Pons (tissue), 1 donor: ENCODE measurements at places on chromosomes 5 and 9.

DNA sequence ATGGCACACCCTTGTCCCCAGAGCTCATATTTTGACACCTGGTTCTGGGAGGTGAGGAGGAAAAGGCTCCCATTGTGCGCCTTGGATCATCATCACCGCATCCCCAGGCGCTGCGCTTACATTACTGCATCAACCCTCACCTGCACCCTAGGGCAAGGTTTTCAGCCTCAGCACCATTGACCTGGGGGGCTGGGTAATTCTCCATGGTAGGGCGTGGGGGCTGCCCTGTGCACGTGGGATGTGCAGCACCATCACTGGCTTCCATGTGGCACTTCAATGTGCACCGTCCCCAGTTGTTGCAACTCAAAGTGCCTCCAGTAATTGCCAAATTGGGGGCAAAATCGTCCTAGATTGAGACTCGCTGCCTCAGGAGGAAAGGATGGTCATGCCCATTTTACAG lies 83.6 kb downstream of the NTNG2 start:
- DNase-seq, result no peak

DNA sequence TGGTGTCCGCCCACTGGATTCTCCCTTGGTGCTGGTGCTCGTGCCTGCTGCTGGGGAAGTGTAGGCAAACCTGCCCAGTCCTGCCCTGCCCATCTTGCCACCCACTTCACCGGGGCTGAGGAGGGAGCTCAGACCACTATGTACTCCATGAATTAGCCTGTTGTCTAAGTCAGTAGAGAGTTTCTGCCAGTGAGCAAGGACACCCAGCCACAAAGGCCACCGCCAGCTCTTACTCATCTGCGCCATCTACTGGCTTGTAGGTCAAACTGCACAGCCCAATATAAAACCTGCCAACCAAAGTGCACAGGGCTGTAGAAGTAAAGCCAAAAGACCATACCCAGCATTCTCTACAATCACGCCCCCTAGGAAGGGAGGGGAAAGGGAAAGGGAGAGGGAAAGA lies 102.3 kb downstream of the GLIS3 start:
- peak; percentile 51 for DNase-seq

DNA sequence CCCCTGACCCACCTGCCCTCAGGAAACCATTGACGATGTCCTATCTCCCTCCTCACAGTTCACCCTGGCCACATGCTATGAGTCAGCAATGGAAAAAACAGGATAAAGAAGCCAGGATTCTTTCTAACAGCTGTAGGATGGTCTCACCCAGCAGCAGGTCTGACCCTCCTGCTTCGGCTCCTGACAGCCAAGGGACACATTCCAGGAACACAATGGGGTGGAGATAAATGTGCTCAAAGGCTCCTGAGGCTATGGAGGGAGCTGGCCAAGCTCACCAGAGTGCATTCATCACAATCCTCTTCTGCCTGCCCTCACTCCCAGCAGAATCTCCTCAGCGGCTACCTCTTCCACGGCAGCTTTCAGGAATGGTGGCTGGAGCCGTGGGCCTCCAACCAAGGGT lies 170.3 kb downstream of the PJA2 start:
- DNase-seq, result no peak

DNA sequence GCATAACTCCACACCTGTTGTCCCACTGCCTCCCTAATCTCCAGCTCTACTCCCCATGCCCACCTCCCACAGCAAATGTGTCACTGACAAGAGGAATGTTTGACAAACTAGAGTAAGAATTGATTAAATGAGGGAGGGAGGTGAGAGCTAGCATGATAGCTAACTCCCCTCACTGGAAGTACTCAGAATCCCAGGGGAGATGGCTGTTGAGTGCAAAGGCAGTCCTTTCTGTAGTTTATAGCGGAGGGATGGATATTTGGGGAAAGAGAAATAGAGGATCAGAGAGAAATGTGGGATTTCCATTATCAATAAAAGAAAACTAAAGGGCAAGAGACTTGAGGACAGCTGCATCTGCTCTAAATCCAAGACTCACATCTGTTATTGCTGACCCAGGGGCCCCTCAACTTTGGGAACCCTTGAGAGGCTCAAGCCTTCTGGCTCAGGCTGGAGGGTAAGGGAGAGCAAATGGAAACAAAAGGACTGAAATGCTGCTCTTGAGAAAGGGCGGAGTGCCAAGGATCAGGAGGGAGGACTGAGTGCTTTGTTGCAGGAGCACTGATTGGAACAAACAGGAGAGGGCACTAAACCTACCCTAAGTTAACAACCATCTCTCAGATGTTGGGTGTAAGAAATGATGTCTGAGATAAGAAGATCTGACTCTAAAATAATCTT lies 372.1 kb downstream of the NTRK2 start:
- DNase-seq, result peak; percentile 48

GRCh38 chr5:82405161-82405560 lies 127.0 kb upstream of the RPS23 start:
- no peak for DNase-seq

DNA sequence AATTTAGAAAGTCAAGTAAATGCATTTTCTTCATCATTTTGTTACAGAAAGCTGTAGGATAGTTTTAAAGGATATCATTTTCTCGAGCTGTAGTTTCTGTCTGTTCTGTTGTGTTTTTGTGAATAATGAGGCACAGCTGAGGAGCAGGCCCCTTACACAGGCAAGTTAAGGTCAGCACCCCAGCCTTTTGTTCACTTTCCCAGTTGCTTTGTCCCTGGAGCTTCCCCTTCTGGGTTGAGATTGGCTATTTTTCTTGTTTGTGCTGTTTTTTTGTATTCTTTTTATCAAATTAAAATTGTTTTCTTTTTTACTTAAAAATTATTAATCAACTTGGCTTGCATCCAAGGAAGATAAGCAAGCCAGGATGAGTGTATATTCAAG lies 213.8 kb upstream of the ACTBL2 start:
- DNase-seq, result no peak

DNA sequence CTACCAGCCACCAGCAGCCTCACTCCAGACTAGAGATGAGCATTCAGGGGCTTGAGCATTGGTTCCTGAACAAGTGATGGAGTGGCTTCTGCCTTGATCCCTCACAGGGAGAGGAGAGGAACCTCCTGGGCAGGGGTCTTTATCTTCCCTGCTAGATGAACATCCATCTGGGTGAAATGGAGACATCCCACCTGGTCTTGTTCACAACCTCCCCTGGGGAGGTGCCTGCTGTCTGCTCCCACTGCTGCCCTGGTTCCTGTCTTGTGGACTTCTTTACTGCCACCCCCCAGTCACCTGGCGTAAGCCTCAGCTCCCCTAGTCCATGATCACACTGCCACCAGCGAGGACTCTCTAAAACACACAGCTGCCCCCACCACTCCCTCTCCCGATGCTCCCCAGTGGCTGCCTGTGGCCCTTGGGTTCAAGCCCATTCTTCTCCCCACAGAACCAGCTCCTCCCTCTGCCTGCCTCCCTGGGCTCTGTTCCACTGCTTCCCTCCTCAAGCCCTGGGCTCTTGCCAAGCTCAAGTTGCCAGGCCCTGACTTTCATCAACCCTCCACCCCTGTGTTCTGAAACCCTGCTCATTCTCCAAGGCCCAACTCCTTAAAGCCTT lies 51.5 kb downstream of the COL15A1 start:
- peak; percentile 53 for DNase-seq

DNA sequence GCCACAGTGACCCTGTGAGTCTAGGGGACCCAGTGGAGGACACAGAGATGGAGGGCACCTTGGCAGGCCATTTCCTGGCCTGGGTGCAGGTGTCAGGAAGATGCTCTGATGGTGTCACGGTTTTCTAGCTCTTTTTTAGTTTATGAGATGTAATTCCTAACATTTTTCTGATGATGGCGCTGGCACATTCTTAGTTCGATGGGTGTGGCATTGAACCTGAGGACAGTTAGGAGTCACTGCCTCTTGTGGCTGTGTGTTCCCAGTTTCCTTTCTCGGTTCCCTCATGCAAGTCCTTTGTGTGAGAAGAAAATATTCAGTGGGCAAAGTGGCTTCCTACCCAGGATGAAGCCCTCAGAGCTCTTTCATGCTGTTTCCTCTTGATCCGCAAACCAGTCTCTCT lies 129.4 kb upstream of the ICE1 start:
- no peak for DNase-seq

- DNase-seq, result no peak
These were observed 970.2 kb upstream of the TYRP1 start for GRCh38 chr9:11722957-11723356.

- DNase-seq, result no peak
These were observed 42.1 kb downstream of the SEC61B start for GRCh38 chr9:99264070-99264680.

GRCh38 chr5:9415091-9415490 lies 130.8 kb downstream of the SEMA5A start:
- DNase-seq, result no peak

GRCh38 chr5:67858471-67859031 lies 357.0 kb upstream of the PIK3R1 start:
- no peak for DNase-seq

DNA sequence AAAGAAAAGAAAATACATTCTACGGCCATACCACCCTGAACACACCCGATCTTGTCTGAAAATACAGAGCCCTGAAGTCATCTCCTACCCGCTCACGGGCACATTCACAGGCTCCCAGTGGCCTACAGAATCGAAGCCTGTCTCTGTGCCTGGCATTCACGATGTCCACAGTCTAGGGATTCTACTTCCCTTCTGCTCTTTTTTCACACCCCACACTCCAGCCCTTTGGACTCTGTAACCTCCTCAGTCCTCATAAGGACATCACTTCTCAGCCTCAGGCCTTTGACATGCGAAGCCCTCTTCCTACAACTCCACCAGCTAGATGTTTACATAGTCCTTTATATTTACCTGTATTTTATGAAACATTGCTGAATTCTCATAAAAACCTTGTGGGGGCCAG lies 77.8 kb downstream of the CSNK1A1 start:
- no peak for DNase-seq

- DNase-seq, result no peak
These were observed 7.9 kb downstream of the WWC1 start for GRCh38 chr5:168299372-168299771.

DNA sequence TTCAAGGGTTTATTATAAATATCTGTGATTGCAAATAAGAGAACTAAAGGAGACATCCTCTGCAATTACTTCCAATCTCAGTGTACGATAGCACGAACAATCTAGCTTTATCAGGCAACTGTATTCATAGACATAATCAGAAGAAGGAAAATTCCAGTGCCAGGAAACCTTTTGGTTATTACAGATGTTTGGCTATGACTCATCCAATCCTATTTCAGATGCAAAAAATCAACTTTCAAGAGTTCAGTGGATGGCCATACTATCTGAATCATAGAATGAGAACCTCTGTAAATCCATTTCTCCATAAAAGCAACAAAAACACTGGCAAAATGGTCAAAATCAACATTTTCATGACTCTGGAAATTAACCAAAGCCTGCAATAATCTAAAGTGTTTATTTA lies 37.9 kb downstream of the GAS1 start:
- DNase-seq, result no peak

DNA sequence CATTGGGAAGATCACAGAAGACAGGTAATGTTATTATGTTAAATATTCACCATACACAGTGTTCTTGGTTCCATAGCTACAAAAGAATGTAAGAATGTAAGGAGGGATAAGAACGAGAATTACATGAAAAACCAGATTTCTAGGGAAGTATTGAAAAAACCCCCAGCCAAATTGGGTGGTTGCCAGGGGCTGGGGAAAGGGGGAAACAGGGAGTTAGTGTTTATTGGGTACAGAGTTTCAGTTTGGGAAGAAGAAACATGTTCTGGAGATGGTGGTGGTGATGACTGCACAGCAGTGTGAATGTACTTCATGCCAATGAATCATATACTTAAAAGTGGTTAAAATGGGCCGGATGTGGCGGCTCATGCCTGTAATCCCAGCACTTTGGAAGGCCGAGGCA lies 40.3 kb downstream of the GLRX start:
- no peak for DNase-seq

- peak; percentile 47 for DNase-seq
These were observed 138.5 kb downstream of the AOPEP start for GRCh38 chr9:94864862-94865509.

DNA sequence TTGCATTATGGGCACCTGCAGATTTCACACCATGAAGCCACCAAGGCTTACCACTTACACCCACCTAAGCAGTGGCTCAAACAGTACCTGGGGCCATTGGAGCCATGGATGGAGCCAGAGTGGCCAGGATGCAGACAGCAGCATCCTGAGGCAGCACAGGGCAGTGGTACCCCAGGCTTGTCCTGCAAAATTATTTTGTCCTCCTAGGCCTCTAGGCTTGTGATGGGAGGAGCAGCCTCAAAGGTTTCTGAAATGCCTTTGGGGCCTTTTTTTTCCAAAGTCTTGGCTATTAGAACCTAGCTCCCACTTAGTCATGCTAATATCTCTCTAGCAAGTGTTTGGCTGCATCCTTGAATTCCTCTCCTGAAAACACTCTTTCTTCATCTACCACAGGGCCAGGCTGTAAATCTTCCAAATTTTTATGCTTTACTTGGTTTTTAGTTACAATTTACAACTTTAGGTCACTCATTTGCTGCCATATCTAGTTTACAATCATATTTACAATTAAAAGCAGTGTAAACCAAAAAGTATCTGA lies 15.7 kb downstream of the TMC1 start:
- DNase-seq, result no peak

DNA sequence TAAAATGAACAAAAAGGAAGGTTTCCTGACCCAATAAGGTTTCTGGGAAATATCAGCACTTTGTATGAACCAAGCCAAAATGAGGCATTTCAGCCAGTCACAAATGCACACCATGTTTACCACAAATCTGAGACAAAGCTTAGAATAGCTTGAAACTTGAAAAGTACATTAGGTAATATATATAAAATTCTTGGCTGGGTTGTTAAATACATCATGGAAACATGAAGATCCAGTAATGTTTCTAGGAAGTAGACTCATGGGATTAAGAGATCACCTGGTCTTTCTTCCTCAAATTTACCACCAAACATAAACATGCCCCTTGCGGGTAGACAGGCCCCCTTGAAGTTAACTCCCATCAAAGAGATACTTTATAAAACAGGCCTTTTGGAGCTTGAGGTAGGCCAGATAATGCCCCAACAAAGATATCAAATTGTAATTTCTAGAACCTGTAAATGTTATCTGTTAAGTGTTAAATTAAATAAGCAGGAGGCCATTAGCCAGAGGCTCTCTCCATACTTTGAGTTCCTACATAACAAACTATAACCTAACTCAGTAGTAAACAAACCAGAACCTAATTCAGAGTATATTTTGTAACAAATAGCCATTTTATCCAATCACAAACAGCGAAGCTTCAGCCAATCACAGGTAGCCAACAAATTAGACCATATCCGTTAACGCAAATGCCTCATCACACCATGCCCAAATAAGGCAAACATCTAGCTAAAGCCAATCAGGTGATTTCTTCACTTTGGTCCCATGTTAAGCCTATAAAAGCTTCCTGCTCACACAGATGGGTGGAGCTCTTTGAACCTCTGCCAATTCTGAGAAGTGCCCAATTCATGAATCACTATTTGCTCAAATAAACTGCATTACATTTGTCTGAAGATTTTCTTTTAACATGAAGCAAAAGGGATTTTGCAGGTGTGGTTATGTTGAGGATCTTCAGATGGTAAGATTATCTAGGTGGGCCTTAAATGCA lies 127.9 kb upstream of the TARS1 start:
- no peak for DNase-seq

GRCh38 chr9:27404661-27405060 lies 107.7 kb upstream of the EQTN start:
- DNase-seq, result no peak

- DNase-seq, result no peak
These were observed 210.6 kb upstream of the ZNF608 start for GRCh38 chr5:124957063-124957462.
